Brain microvascular endothelial cell (primary cell): ENCODE measurements at places on chromosomes 4 and X.

DNA sequence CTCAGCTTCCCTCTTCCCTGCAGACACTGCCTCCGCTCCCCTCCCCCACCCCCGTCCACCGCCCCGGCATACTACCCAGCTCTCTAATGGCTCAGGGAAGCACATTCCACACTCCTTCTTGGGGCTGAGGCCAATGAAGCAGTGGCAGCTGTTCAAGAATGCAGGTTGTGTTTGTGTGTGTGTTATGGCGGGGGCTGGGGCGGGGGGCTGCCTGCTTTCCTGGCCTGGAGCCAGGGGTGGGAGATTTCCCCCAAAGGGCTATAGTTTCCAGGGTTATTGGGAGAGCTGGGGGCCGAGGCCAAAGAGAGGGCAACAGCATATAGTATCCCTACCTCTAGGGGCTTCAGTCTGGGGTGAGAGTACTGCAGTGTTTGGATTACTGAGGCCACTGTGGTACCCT lies 149.4 kb downstream of the EFNB1 start:
- no peak for DNase-seq

DNA sequence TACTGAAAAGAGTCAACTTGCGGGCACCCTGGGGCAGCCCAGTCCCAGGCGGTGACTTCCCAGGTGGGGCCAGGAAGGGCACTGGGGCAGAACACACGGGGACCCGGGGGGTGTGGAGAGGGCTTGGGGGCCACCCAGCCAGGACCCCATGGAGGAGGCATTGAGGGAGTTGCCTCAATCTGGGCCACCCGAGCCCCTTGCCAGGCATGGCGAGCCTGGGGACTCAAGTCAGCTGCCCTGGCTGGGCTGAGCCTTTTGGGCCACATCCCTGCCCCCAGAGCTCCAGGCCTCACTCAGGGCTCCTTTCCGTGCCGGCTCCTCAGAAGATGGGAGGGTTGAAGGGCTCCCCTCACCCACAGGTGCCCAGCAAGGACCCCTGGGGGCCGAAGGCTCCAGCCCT lies 6.6 kb upstream of the CPLX1 start:
- no peak for DNase-seq

GRCh38 chr4:85720735-85721134 lies 245.8 kb downstream of the ARHGAP24 start:
- DNase-seq = peak; percentile 53

DNA sequence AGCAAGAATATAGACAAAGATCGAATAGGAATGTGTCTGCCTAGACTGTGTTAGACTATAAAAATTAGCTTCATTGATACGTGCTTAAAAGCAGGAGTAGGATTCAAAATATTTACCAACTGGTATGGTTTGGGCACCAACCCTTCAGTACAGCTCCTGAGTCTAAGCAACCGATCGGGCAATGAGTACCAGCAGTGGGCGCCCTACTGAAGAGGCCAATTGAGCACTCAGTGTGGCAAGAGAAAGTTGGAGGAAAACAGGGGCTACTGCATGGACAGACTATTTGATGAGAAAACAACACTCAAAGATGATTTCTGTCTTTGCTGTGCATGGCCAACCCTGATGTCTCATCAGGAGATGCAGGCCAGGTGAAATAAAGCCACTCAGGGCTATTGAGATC lies 176.0 kb upstream of the NWD2 start:
- DNase-seq = no peak

- DNase-seq = peak; percentile 70
These were observed 371.2 kb downstream of the AFF2 start for GRCh38 chrX:148871422-148872160.

- DNase-seq = no peak
These were observed 472.8 kb downstream of the TMA16 start for GRCh38 chr4:163967263-163967662.

DNA sequence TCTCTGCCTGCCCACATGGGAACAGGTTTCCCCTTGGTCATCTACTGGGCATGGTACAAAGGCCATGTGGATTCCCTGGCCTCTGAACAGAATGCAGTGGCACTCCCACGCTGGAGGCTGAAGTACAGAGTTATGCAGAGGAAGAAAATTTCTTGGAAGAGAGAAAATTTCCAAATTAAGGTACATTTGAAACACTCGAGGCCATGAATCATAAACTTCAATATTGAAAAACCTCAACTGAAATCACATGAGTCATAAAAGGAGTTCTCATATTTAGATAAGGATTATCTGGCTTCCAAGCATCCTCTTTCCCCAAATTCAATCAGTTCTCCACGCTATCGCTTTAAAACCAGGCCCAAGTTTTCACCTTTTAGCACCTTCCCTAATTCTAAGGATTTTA lies 28.1 kb upstream of the TXK start:
- peak; percentile 37 for DNase-seq

DNA sequence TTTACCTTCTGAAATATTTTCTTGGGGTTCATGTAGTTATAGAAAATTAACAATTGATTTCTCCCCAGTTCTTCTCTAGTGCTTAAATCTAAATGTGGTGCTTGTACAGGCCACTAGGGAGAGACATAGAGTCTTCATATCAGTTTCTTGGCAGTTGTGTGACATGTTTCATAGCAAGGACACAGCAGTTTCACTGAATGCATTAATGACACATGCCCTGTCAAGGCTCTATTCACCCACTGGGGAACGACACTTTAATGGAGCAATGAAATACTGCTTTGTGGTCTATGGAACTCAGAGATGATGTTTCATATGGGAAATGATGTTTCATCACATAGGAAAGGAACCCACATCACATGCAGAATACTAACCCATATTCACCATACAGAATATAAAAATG lies 2.8 kb downstream of the VEGFC start:
- peak; percentile 76 for DNase-seq

DNA sequence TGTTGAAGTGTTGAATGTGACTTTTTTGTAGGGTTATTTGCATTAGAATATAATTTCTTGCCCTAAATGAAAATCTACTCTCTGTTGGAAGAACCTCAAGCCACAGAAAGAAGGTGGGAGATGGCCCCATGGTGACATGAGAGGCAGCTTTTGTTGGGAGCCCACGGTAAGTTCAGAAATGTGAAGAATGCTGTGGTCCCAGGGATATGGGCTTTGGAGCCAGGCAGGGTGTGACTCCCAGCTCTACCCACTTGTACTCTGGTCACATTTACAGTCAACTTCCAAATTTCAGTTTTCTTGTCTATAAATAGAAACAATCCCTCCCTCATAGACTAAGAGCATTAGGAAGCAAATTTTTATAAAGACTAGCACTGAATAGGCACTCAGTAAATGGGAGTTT lies 177.8 kb downstream of the RAB28 start:
- DNase-seq = no peak

DNA sequence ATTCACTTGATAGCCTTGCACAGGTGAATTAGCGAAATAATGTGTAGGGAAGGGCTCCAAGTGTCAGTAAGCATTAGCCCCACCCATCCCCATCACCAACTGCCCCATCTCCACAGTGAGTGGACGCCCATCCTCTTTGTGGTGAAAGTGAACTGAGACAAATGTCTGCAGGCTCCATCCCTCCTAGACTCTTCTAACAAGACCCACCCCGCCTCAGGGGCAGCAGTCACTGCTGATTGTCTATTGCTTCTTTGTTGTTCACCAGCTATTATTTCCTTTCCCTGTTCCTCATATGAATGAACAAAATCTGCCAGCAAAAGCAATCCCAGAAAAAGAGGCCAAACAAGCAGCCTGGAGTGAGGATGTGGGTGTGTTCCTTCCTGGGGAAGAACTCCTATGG lies 96.4 kb downstream of the LDB2 start:
- no peak for DNase-seq

GRCh38 chrX:54561622-54562021 lies 31.6 kb downstream of the GNL3L start:
- DNase-seq = no peak

- DNase-seq = peak; percentile 11
These were observed 40.8 kb downstream of the LAMP2 start for GRCh38 chrX:120428309-120428708.

DNA sequence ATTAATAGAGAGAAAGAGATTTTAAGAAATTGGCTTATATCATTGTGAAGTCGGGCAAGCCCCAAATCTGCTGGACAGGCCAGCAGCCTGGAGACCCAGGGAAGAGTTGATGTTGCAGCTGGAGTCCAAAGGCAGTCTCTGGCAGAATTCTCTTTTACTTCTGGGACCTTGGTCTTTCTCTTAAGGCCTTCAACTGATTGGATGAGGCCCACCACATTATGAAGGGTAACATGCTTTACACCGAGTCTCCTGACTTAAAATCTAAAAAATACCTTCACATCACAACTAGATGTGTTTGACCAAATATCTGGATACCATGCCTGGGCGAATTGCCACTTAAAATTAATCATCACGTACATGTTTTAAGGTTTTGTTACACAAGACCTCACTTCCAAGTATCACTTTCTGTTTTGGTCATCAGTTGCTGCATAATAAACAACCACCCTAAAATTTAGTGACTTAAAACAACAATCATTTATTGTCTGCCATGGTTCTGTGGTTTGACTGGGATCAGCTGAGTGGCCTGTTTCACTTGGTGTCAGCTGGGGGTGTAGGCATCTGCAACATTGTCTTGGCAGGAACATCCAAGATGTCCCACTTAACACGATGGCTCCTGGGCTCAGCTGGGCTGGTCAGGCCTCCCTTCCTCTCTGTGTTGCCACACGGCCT lies 3.4 kb downstream of the CD38 start:
- no peak for DNase-seq

GRCh38 chr4:87266986-87267385 lies 46.6 kb upstream of the KLHL8 start:
- no peak for DNase-seq

DNA sequence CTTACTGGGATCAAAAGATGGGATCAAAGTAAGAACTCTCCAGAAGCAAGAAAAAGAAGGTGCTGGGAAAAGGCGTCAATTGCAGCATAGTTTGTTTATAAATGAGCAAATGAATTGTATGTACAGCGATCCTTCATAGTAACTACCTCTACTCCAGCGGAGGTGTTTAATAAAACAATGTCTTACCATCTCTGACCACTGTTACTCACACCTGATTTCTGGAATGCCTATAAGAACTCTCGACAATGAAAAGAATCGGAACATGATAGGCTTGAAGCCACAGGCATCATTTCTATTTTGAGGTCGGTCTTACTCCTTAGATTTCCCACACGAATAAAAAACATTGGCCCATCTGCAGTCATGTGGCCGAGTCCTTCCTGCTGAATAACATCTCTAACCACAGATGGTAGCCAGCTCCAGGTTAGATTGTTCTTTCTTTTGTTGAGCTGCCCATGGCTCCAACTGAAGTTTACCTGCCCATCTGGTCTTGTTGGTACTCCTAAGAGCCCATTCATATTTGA lies 67.6 kb downstream of the CLDN34 start:
- no peak for DNase-seq

- peak; percentile 98 for DNase-seq
These were observed 101.4 kb upstream of the PDE5A start for GRCh38 chr4:119729835-119730670.

GRCh38 chr4:100694467-100694866 lies 176.6 kb upstream of the EMCN start:
- no peak for DNase-seq

GRCh38 chr4:103892586-103892985 lies 172.8 kb upstream of the TACR3 start:
- no peak for DNase-seq

DNA sequence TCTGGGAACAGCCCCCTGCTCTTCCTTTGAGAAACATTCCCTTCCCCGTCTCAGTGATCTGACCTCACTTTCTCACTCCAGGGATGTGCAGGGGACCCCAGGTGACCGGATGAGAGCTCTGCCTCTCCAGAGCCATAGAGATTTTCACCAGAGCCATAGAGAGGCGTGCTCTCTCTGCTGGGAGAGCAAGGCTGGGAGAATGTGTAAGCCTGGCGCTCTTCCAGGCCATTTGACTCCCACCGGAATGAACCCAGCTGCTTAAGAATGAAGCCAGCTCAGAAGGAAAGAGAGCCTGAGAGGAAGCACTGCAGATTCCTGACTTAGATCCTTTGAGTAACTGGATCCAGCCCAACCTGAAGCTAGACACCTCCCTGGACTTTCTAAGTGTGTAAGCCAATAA lies 106.4 kb downstream of the DHX15 start:
- peak; percentile 76 for DNase-seq

DNA sequence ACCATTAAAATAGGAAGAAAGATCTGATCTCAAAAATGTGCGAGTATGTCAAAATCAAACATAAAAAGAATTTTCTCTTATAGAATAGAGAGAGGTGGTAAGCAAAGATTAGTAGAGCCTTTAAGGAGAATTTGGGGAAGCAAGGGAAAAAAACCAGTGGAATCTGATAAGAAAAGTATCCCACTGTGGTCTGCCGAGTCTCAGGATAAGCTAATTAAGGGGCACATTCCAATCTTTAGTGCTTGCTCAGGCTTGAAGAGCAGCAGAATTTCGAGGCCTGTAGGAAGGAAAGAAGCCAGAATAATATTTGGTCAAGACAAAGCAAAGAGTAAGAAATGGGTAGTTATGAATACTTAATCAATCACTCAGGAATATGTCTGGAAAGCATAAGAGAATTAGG lies 13.0 kb downstream of the STATH start:
- DNase-seq = no peak

GRCh38 chr4:25790024-25790423 lies 72.8 kb downstream of the SEL1L3 start:
- no peak for DNase-seq

DNA sequence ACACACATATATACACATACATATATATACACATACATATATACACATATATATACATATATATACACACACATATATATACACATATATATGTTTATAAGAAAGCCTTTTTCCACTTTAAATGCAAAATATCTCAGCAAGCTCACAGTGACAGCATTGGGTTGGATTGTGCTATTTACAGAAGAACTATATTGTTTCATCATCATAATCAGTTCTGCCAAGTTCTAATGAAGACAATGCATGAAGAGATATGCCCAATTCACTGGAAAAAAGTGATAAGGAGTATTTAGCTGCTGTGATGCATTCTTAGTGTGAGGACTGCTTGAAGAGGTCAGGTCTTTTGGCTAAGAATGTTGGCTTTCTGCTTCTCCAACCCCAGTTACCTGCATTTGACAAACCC lies 54.4 kb downstream of the RNF150 start:
- no peak for DNase-seq

- DNase-seq = no peak
These were observed 34.7 kb downstream of the FGF2 start for GRCh38 chr4:122861172-122861943.

GRCh38 chr4:128868758-128869157 lies 59.3 kb downstream of the JADE1 start:
- no peak for DNase-seq
